ENCODE measurements at places on chromosomes 4 and X. TPM values are rescaled to one million over a fixed set of nuclear protein-coding genes. Genes with fewer than 3 reads are reported as not detected.

Gene FBXL5
- 79.4 TPM for polyA plus RNA-seq

Gene TEX13B
- not detected for polyA plus RNA-seq

Gene SPANXA2
- polyA plus RNA-seq: not detected

Gene PAGE4
- polyA plus RNA-seq: not detected

Gene ARAP2
- polyA plus RNA-seq: 2.1 TPM

Gene IL3RA
- polyA plus RNA-seq: 18.5 TPM

Gene FTHL17
- not detected for polyA plus RNA-seq

Gene MAGEA4
- polyA plus RNA-seq: not detected

Gene HSFX4
- 0.12 TPM for polyA plus RNA-seq

Gene SPANXD
- not detected for polyA plus RNA-seq

Gene F11
- not detected for polyA plus RNA-seq

Gene KIAA0232
- 3.8 TPM for polyA plus RNA-seq

Gene BBS12
- 1.1 TPM for polyA plus RNA-seq
